Prostate gland (tissue), 2 donors: ENCODE measurements at places on chromosomes 2 and 18. TPM values are rescaled to one million over a fixed set of nuclear protein-coding genes. Genes with fewer than 3 reads are reported as not detected.

DNA sequence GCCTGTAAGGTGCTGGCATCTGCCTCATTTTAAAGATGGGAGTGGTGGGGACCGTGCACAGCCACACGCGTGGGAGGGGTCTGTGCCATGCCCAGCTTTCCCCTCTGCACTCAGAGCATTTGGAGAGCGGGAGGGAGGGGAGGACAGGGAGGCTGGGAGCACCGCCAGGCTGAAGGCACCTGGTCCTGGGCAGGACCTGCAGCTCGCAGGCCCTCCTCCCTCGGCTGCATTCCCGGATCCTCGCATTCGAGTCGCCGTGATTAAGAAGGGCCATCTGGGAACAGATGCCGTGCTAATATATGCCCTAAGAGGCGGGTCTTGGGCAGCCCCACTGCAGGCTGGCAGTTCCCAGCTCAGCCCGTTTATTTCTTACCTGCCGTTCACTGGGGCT lies 84.0 kb downstream of the PTGR3 start:
- H3K36me3 ChIP-seq = no peaks in the 10 kb centered on the region
- no peaks in the 10 kb centered on the region for H3K4me1 ChIP-seq
- peaks cover 13% of the 10 kb centered on the region for H3K27me3 ChIP-seq
- H3K4me3 ChIP-seq = no peak overlapping the region
- DNase-seq = no peak

- H3K4me3 ChIP-seq = no peak overlapping the region
- H3K27ac ChIP-seq = no peak overlapping the region
- H3K27me3 ChIP-seq = peaks cover 3% of the 10 kb centered on the region
- no peaks in the 10 kb centered on the region for H3K4me1 ChIP-seq
- no peaks in the 10 kb centered on the region for H3K36me3 ChIP-seq
Measured at GRCh38 chr18:9025091-9025838, 77.2 kb upstream of the NDUFV2 start.

The GAL3ST2 gene
- 2.4 TPM for total RNA-seq

The DLX2 gene
- 0.45 TPM for total RNA-seq

DNA sequence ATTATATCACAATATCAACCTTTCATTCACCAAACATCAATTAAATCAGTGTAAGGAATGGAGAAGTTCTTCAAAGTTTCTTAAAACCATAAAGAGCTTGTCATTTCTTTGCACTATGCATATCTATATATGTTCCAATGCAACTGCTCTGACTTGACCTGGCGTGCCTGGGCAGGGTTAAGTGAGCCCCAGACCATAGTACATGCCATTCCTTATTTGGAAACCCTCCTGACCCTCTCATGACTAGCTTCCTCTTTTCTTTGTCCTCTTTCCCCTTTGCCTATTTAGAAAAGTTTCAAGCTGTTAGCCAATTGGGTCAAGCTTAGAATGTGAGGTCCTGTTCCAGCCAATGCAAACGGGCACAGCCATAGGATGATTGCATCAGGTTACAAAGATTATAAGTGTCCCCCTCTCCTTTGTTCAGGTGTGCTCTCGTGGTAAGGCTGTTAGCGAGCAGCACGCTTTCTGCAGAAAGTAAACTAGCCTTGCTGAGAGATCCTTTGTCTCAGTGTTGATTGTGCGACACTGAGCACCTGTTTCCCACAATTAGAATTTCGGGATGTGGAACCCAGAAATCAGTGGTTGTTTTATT lies 78.2 kb upstream of the UXS1 start:
- H3K27me3 ChIP-seq = no peaks in the 10 kb centered on the region
- no peaks in the 10 kb centered on the region for H3K36me3 ChIP-seq
- DNase-seq = no peak
- no peak overlapping the region for H3K27ac ChIP-seq
- H3K4me1 ChIP-seq = peaks cover 8% of the 10 kb centered on the region

- no peaks in the 10 kb centered on the region for H3K4me1 ChIP-seq
- H3K27ac ChIP-seq = no peak overlapping the region
- no peak for DNase-seq
Measured at GRCh38 chr2:196073521-196073920, 4.9 kb upstream of the DNAH7 start.

GRCh38 chr2:213101692-213102460 lies 49.5 kb downstream of the IKZF2 start:
- no peaks in the 10 kb centered on the region for H3K4me1 ChIP-seq
- no peaks in the 10 kb centered on the region for H3K27me3 ChIP-seq
- no peak for DNase-seq

- DNase-seq = no peak
- no peaks in the 10 kb centered on the region for H3K36me3 ChIP-seq
- H3K4me3 ChIP-seq = no peak overlapping the region
- H3K27me3 ChIP-seq = no peaks in the 10 kb centered on the region
Measured at GRCh38 chr18:41577529-41577928, 377.5 kb upstream of the PIK3C3 start.

DNA sequence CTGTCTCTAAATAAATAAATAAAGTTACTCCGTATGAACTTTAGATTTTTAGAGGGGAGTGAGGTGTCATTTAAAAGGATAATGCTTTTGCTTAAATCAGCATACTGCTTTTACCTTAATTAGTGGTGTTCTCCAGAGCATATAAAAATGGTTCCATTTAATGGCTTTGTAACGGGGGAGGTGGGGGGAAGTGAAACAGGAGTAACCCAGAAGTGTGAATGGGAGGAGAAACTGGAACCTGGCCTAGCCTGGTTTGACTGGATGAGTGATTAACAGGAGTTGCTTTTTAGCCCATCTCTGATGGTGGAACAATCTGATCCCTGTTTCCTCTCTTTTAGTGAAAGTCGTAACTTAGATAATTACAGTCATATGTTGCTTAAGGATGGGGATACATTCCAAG lies 1.6 kb downstream of the CNDP2 start:
- peak overlapping the region; percentile 93 for H3K27ac ChIP-seq
- H3K4me3 ChIP-seq = no peak overlapping the region
- DNase-seq = no peak
- H3K36me3 ChIP-seq = no peaks in the 10 kb centered on the region

GRCh38 chr2:221501210-221501882 lies 70.8 kb downstream of the EPHA4 start:
- H3K36me3 ChIP-seq = no peaks in the 10 kb centered on the region
- H3K4me1 ChIP-seq = no peaks in the 10 kb centered on the region
- no peak for DNase-seq
- no peak overlapping the region for H3K27ac ChIP-seq
- no peaks in the 10 kb centered on the region for H3K27me3 ChIP-seq

The ESPNL gene
- 3.9 TPM for total RNA-seq
